ENCODE measurements at places on chromosomes 1 and 21.

DNA sequence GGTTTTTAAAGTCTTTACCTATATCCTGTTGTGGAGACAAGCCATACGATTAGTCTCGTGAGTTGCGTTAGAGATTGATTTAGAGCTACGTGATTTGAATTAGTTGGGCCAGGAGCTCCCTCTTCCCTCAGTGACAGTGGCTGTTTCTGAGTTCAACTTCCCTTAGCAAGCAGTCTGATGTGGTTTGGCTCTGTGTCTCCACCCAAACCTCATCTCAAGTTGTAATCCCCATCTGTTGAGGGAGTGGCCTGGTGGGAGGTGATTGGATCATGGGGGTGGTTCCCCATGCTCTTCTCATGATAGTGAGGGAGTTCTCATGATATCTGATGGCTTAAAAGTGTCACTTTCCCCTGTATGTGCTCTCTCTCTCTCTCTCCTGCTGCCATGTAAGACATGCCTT is 192.9 kb upstream of the PTGFR start:
- DNase-seq = no peak

GRCh38 chr1:4160181-4160580 is 260.1 kb upstream of the C1orf174 start:
- no peak for DNase-seq

GRCh38 chr21:44749759-44750674 is 38.6 kb upstream of the TSPEAR start:
- no peak for DNase-seq

- DNase-seq = no peak
Observed at GRCh38 chr1:50667710-50668356, 244.6 kb upstream of the DMRTA2 start.

- no peak for DNase-seq
Observed at GRCh38 chr1:26163684-26164035, 4.8 kb downstream of the FAM110D start.

GRCh38 chr1:111221276-111221632 is 6.3 kb upstream of the CHI3L2 start:
- DNase-seq = no peak

DNA sequence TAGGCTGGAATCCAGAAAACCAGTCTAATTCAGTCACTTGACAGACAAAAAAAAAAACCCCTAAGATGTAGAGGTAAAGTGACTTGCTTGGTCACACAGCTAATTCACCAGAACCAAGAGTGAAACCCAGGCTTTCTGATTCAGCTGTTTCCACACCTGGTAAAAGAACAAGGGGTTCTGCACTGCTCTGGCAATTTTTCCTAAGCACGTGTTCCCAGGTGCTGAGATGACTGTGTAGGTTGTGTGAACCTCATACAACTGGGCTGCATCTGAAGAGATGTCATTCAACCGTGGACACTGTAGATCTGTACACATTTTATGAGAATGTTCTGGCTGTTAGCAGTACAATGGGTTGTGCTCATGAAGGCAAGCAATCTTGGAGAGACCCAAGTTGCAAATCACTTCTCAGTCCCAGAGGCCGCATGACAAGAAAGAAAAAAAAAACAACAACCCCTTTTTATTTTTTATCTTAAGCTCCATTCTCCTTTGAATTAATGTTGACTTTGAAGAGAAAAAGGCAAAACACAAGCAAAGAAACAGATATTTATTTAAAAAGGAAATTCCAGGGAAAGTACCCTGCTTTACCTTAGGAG is 95.4 kb downstream of the INTS7 start:
- DNase-seq = no peak

DNA sequence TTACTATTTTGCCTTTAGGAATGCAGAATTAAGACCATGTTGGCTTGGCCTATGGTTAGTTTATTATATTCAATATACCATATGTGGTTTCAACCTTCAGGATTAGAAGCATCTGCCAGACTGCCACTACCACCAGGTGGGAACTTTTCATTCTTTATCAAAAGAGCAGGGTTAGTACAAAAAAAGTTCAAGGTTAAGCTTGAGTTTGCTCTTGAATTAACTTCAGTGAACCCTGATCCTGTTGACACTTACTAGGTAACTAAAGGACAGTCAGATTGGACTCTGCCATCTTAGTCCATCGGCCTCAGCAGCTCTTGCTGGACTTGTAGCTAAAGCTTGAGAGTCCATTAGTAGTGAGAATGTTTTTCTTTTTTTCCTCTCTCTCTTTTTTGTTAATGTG is 22.1 kb downstream of the CLIC4 start:
- no peak for DNase-seq

GRCh38 chr1:183285256-183285655 is 99.2 kb downstream of the LAMC2 start:
- DNase-seq = no peak

Data from memory B cell (primary cell).